Forelimb muscle (tissue), 1 donor: ENCODE measurements at places on chromosomes 12 and 14. TPM values are rescaled to one million over a fixed set of nuclear protein-coding genes. Genes with fewer than 3 reads are reported as not detected.

GRCh38 chr12:121872546-121873215 is 14.0 kb upstream of the HPD start:
- DNase-seq: peak; percentile 41

Gene SIRT4
- polyA plus RNA-seq: 4.9 TPM

Gene SRRM4
- 0.22 TPM for polyA plus RNA-seq

Gene GPR84
- 0.15 TPM for polyA plus RNA-seq

Gene HOXC12
- not detected for polyA plus RNA-seq

Gene PMEL
- polyA plus RNA-seq: 1.1 TPM

Gene PROX2
- 0.85 TPM for polyA plus RNA-seq

- no peak for DNase-seq
Measured at GRCh38 chr14:100654814-100655740, 67.9 kb upstream of the BEGAIN start.

- no peak for DNase-seq
Measured at GRCh38 chr12:59086126-59086525, 165.8 kb upstream of the LRIG3 start.

DNA sequence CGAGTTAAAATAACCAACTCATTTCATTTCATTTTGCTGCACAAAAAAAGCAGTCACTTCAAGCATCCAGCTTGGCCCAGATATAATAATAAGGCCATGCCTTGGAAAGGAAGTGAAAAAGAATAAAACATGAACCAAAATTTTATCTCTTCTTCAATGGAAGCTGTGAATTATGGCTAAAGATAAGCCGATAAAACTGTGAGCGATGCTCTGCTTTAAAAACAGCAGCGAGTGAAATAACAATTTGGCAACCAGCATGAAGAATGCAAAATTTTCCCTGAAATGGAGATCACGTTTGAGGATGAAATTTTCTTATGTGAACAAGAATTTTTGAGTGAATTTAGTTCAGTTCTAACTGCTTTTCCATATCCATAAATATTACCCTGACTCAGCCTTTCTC is 70.4 kb downstream of the KCNC2 start:
- no peak for DNase-seq

Gene RNASE8
- not detected for polyA plus RNA-seq

DNA sequence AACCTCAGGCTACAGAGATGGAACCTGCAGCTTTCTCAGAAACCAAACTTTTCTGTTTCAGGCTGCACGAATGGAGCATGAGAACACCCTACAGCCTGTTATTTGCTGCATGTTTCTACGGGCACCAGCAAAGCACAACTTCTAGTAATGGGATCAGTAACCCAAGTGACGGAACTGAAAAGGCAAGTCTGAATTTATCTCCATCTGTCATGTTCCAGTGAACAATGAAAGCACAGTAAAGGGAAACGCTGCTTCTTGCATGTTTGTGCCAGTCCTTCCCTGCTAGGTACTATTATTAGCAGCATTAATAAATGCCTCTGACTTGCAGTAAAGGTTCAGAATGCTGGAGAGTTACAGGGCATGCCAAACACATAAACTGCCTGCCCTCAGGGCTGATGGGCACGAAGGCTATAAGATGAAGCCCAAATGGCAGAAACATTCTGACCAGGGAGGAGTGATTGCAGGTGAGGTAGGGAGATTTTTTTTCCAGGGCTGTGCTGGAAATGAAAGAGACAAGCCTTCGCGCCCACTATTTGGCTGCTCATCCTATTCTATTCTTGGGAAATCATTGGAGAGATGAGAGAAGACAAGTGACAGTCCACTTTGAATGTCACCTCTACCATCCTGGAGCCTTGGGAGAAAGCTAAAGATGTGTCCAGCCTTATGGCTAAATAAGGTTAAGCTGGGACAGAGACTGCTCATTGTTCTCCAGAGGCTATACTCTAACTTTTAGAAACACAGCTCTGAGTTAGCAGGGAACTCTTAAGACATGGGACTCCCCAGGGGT is 100.4 kb upstream of the PLXNC1 start:
- no peak for DNase-seq

GRCh38 chr14:74988131-74988530 is 14.6 kb upstream of the EIF2B2 start:
- DNase-seq: no peak

DNA sequence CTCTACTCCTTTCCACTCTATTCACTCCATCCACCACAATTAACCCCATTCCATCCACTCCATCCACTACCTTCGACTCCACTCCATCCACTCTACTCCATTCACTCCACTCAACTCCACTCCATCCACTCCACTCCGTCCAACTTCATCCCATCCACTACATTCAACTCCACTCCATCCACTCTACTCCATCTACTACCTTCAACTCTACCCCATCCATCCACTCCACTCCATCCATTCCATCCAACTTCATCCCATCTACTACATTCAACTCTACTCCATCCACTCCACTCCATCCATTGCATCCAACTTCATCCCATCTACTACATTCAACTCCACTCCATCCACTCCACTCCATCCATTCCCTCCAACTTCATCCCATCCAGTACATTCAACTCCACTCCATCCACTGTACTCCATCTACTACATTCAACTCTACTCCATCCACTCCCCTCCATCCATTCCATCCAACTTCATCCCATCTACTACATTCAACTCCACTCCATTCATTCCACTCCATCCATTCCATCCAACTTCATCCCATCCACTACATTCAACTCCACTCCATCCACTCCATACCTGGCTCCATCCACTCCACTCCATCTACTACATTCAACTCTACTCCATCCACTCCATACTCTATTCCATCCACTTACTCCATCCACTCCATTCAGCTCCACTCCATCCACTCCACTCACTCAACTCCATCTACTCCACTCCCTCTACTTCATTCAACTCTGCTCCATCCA is 16.4 kb downstream of the HNF1A start:
- DNase-seq: no peak

Gene OTOGL
- 0.38 TPM for polyA plus RNA-seq

GRCh38 chr14:92597906-92598905 is 84.6 kb downstream of the RIN3 start:
- no peak for DNase-seq

Gene CCDC184
- 3.0 TPM for polyA plus RNA-seq

DNA sequence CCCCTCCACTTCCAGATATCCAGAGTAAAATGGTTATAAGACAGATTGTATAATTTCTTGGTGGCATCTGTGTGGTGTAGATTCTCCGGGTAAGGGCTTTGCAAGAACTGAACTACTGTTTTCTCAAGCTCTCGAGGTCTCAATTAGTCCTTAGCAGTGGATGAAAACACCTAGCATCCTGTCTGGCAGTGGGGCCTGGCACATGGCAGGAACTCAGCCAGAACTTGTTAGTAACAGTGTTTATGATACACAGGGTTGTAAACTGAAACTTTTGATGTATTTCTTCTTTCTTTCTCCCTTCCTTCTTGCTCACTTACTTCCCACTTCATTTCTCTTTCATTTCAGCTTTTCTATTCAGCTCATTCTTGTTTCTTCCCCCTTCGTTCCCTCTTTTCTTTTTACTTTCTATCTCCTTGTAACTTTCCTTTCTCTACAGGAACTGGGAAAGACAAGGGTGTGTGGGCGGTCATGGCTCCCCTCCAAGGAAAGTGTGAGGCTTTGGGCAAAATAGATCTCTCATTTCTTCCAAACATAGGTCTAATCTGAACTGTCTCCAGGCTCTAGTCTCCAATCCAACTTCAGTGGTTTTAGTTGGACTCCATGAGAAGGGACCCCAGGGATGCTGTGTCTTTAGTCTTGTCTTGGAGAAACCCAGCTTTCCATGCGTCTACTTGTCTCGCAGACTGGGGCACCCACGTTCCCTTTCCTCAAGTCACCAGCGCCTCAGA is 159.7 kb downstream of the PAH start:
- DNase-seq: no peak

GRCh38 chr14:29607169-29607568 is 320.5 kb downstream of the PRKD1 start:
- DNase-seq: no peak

GRCh38 chr12:7154901-7155470 is 24.8 kb downstream of the CLSTN3 start:
- no peak for DNase-seq

DNA sequence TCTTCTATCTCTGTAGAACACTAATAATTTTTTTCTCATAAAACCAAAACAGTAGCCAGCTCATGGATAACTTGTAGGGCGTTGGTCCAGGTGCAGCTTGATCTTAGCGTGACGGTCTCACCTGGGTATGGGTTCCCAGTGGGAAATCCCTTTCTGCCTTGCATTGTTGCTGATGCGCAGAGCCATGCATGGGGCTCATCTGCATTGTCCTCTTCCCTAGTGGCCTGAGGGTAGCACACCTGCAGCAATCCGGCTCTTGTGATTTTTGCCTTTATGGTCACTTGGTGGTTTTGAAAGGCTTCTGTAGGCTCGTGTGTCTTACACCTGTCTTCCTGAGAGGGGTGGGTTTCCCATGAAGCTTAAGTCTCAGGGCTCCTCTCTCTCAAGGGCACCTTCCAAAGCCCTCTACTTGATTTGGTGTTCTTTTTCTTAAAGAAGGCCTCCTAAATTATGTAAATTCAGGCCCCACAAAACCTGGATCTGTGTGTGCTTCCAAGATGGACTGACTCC is 130.6 kb downstream of the PRKCH start:
- DNase-seq: no peak

Gene ABCB9
- 4.4 TPM for polyA plus RNA-seq

Gene KIF26A
- 7.2 TPM for polyA plus RNA-seq

Gene PTCSC3
- not detected for polyA plus RNA-seq

DNA sequence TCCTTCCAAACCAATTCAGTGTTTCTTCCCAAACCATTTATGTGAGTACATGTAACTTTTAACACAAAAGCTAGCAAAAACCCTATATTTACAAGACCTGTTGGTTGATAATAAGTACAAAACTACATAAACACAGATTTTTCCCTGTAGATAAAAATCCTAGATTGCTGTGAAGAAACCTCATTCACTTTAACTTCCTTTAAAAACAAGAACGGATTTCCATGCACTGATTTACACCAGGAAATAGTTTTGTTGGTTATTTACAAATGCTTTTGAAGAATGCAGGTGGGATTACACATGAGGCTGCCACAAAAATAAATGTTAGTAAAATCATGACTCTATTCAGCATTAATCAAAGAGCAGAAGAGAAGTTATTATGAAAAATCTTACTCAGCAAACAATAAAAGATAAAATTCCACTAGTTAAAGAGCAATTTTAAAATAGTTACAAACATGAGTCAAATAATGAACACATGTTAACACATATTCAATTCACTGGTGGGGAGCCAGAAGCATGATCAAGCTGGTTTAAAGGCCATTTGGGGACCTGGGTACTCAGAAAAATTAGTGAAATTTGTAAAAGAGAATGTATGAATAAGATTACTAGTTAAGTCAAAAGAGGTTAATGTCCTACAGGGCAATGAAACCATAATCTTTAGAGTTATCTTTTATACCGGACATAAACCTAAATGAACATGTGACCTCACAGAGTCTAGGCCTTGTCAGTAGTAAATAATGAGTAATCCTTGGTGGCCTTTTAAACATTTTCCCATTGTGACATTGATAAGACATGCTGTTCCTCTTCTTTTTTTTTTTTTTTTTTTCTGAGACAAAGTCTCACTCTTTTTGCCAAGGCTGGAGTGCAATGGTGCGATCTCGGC is 79.9 kb downstream of the PHLDA1 start:
- no peak for DNase-seq

- DNase-seq: no peak
Measured at GRCh38 chr12:56253091-56253490, 5.1 kb downstream of the ANKRD52 start.

Gene PIANP
- polyA plus RNA-seq: 3.2 TPM

DNA sequence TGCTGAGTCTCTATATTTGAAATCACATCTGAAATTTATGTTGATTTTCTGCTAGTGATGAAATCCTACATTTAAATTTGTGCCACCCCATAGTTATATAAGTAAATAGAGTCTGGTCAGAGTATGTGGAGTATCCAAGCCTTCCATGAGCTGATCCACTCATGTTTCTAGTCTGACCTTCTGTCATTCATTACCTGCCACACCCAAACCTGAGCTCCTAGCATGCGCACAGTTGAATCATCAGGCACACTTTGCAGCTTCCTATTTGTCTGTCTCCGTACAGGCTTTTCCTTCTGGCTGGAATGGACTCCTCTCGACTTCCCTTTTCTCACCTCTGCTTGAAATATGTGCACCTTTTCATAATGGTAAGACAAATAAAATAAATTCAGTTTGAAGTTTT is 45.3 kb upstream of the LRIG3 start:
- DNase-seq: no peak

Gene GLT8D2
- 51.9 TPM for polyA plus RNA-seq

DNA sequence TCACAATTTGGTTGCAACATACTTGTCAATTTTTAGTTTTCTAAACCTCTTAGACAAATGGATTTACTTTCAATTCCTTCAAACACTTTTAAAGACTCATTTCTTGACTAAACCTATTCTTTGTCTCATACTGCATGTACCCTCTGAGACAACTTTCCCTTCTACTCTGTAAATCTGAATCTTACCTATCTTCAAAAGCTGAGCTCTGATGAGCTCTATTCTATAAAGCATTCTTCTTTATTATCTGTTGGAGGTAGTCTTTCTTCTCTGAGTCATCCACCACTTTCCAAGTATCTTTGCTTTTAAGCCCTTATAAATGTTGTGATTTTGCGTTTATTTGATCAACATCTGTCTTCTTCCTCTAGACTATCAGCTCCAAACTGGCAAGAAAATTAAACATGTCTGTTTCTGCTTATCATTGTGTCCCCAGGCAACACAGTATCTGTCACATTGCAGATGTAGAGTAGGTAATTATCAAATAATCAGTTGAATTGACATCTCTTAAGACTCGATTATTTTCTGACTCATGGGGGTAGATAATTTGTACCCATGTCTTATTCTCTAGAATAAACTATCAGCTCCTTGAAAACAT is 265.6 kb upstream of the FAR2 start:
- DNase-seq: no peak

GRCh38 chr14:96130854-96131253 is 73.8 kb upstream of the BDKRB2 start:
- DNase-seq: no peak

- DNase-seq: no peak
Measured at GRCh38 chr14:56331592-56332216, 213.5 kb downstream of the PELI2 start.

Gene AQP2
- polyA plus RNA-seq: not detected
